ENCODE measurements at places on chromosomes 13 and 19.

DNA sequence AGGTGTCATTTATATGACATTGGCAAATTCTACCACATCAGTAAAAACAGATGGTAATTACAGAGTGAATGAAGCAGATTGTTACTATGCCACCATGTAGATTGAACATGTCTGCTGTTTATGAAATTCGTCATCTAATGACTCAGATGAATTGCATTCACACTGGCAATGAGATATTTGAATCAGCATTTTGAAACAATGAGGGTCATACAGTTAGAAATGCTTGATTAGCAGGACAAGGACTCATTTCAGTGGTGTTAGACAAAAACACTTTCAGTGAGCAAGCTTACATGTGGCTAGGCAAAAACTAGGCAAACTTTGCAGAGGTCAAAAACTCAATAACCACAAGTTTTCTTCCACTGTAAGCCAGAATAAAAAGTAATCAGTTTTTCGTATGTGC lies 1165.0 kb downstream of the SLITRK1 start:
- no peak for DNase-seq

- no peak for DNase-seq
Observed at GRCh38 chr13:110649551-110649950, 34.2 kb downstream of the NAXD start.

DNA sequence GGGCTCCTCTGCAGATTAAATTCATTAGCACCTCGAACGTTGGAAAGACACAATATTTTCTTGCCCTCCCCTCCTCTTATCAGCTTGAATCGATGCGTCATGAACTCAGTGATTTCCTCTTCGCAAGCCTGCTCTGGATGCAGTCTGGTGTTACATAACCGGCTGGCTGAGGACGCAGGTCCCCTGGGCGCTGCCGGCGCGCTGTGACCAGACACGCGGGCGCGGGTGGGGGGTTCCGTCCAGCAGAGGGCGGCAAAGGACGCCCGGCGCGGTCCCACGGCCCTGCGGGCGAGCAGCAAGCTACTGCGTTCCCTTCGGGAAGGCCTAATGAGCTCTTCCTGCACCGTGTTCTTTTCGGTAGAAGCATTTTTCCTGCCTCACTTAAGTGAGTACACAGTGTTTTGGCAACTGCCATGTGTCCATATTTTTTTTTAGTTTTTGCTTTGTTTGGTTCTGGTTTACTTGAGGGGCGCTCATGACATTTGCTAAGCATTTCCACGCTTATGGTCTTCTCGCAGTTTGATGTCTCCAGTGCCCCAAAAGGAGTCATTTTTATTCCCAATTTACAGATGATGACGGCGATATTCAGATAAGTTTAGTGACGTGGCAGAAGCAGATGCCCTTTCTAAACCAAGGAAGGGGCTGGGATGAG lies 112.2 kb upstream of the MBNL2 start:
- DNase-seq, result peak; percentile 53

DNA sequence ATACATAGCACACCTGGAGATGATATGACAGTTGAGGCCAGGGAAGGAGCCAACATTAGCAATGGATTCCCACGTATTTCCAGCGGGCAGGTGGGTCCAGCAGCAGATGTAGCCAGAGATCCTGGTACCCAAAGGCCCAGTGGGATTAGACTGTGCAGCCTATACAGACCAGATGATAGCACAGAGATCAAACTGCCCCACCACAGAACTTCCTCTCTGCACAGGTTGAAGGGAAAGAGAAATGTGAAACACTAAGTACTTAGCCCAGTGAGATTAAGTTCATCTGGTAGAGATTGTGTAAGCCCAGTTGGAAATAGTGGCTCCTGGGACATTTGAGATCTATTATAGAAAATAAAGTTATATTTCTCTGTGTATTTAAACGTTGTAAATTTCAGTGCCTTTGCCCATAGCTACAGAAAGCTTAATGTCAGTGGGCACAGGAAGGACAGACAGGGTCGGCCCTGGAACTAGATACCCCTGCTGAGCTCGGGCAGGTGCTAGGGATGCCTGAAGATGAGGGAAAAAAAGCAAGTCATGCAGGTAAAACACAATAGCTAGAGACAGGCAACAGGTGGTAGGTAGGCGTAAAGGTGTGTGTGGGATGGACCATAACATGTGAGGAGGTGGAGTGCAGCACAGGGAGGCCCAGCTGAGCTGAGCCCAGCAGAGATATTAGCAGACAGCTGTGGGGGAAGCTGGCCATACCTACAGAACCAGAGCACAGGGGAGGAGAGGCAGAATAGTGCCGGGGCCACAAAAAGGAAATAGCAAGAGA lies 27.3 kb upstream of the SPATA13 start:
- no peak for DNase-seq

Measured in NCI-H2081 treated with DMSO at 0.1 percent for 48 hours (cell line).